ENCODE measurements at places on chromosomes 1 and 21. TPM values are rescaled to one million over a fixed set of nuclear protein-coding genes. Genes with fewer than 3 reads are reported as not detected.
A peak's percentile ranks its signal among the peaks of the same experiment; 100 is the strongest.

RXFP4 gene
- not detected for total RNA-seq

CD48 gene
- 0.42 TPM for total RNA-seq

CFAP107 gene
- total RNA-seq: not detected

GRCh38 chr1:153677718-153678518, 570 bp upstream of the NPR1 start:
- H3K27ac ChIP-seq: no peak overlapping the region
- H3K4me3 ChIP-seq: no peak overlapping the region
- no peaks in the 10 kb centered on the region for H3K4me1 ChIP-seq
- H3K36me3 ChIP-seq: no peaks in the 10 kb centered on the region
- DNase-seq: peak; percentile 72
- peaks cover 45% of the 10 kb centered on the region for H3K27me3 ChIP-seq

DNA sequence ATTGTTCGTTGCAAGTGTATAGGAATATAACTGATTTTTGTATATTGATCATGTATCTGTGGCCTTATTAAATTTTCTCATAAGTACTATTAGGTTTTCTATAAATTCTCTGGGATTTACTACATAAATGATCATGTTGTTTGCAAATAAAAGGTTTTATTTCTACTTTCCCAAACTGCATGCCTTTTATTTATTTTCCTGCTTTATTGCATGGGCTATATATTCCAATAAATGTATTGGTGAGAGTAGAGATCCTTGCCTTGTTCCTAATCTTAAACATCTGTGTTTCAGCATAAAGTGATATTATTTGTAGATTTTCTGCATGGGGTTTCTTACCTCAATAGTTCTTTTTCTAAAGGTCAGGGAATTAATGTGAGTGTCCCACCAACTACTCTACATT, 107.0 kb upstream of the CD55 start:
- no peak for DNase-seq
- H3K27me3 ChIP-seq: no peaks in the 10 kb centered on the region
- no peak overlapping the region for H3K4me3 ChIP-seq
- no peak overlapping the region for H3K27ac ChIP-seq

GRCh38 chr1:116537040-116537831, 33.6 kb downstream of the CD58 start:
- H3K4me3 ChIP-seq: no peak overlapping the region
- peaks cover 78% of the 10 kb centered on the region for H3K36me3 ChIP-seq
- DNase-seq: peak; percentile 45
- no peaks in the 10 kb centered on the region for H3K4me1 ChIP-seq

- H3K27ac ChIP-seq: no peak overlapping the region
- H3K4me3 ChIP-seq: no peak overlapping the region
- peaks cover 11% of the 10 kb centered on the region for H3K27me3 ChIP-seq
- H3K36me3 ChIP-seq: no peaks in the 10 kb centered on the region
Observed at GRCh38 chr1:37064039-37064438, 29.7 kb upstream of the GRIK3 start.

- H3K36me3 ChIP-seq: no peaks in the 10 kb centered on the region
- no peak overlapping the region for H3K27ac ChIP-seq
- no peak overlapping the region for H3K4me3 ChIP-seq
- H3K4me1 ChIP-seq: no peaks in the 10 kb centered on the region
Observed at GRCh38 chr1:242187171-242187570, 188.3 kb upstream of the MAP1LC3C start.

- no peaks in the 10 kb centered on the region for H3K36me3 ChIP-seq
- H3K4me3 ChIP-seq: no peak overlapping the region
- DNase-seq: no peak
- no peak overlapping the region for H3K27ac ChIP-seq
Observed at GRCh38 chr1:17130138-17130635, 10.9 kb upstream of the PADI2 start.

DNA sequence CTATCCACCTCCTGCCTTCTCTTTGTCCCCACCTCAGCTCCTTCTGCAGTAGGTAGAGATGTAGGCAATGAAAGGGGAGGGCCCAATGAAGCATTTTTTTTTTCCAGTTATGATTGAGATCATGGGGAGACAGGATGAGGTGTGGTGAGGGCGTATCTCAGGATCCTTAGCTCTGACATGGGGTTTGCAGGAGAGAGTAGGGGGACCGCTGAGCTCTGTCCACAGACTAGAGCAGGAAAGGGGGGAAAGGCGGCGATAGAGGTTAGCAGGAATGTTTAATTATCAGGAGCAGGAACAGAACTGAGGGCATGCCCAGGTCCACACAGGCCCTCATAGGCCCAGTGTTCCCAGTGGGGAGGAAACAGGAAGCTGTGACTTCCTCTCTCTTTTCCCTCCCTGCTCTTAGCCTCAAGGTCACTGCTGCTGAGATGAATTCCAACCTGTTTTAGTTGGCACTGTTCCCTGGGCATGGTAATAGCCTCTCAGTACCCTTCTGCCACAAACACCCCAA, 901 bp upstream of the RXFP4 start:
- no peak for DNase-seq
- peak overlapping the region; percentile 70 for H3K27ac ChIP-seq
- H3K36me3 ChIP-seq: no peaks in the 10 kb centered on the region
- no peak overlapping the region for H3K4me3 ChIP-seq
- H3K4me1 ChIP-seq: peaks cover 19% of the 10 kb centered on the region
- no peaks in the 10 kb centered on the region for H3K27me3 ChIP-seq

- no peaks in the 10 kb centered on the region for H3K36me3 ChIP-seq
- peaks cover 15% of the 10 kb centered on the region for H3K27me3 ChIP-seq
- H3K27ac ChIP-seq: no peak overlapping the region
- H3K4me1 ChIP-seq: peaks cover 6% of the 10 kb centered on the region
- H3K4me3 ChIP-seq: no peak overlapping the region
Observed at GRCh38 chr1:203031467-203031866, 5.2 kb downstream of the PPFIA4 start.

GRCh38 chr1:216778737-216779136, 55.5 kb upstream of the ESRRG start:
- no peaks in the 10 kb centered on the region for H3K36me3 ChIP-seq
- H3K4me1 ChIP-seq: no peaks in the 10 kb centered on the region
- H3K27ac ChIP-seq: no peak overlapping the region
- H3K4me3 ChIP-seq: no peak overlapping the region
- no peaks in the 10 kb centered on the region for H3K27me3 ChIP-seq
- no peak for DNase-seq

DNA sequence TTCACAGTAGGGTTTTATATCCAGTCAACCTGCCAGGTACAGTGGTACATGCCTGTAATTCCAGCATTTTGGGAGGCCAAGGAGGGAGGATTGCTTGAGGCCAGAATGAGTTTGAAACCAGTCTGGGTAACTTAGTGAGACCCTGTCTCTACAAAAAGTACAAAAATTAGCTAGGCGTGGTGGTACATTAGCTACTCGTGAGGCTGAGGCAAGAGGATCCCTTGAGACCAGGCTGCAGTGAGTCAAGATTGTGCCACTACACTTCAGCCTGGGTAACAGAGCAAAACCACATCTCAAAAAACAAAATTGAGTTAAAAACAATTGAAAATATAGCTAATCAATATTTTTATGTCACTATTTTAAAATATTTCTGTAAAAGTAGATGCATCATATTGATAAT, 33.2 kb downstream of the DDI2 start:
- H3K4me3 ChIP-seq: no peak overlapping the region
- no peak for DNase-seq
- H3K4me1 ChIP-seq: no peaks in the 10 kb centered on the region
- peaks cover 86% of the 10 kb centered on the region for H3K36me3 ChIP-seq
- H3K27me3 ChIP-seq: no peaks in the 10 kb centered on the region
- H3K27ac ChIP-seq: no peak overlapping the region

DNA sequence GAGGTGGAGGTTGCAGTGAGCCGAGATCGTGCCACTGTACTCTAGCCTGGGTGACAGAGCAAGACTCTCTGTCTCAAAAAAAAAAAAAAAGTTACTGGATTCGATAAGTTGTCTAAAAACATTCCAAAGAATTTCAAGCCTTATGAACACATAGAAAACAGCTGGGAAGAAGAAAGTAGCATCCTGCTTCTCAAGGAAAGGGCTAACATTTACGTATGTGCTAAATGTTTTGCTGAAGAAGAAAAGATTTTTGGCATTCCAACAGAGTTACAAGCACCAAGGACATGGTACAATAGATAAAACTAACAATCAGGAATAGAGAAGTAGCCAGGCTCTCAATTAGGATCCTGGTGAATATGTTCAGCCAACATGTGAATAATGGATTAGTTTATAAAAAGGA, 69.8 kb downstream of the HFM1 start:
- no peak overlapping the region for H3K27ac ChIP-seq
- no peak overlapping the region for H3K4me3 ChIP-seq
- H3K36me3 ChIP-seq: no peaks in the 10 kb centered on the region
- no peak for DNase-seq
- no peaks in the 10 kb centered on the region for H3K4me1 ChIP-seq
- H3K27me3 ChIP-seq: no peaks in the 10 kb centered on the region

GRCh38 chr1:65398083-65398482, 22.4 kb upstream of the LEPR start:
- no peaks in the 10 kb centered on the region for H3K27me3 ChIP-seq
- H3K27ac ChIP-seq: no peak overlapping the region
- no peak overlapping the region for H3K4me3 ChIP-seq
- H3K36me3 ChIP-seq: peaks cover 94% of the 10 kb centered on the region
- DNase-seq: no peak
- H3K4me1 ChIP-seq: no peaks in the 10 kb centered on the region

DNA sequence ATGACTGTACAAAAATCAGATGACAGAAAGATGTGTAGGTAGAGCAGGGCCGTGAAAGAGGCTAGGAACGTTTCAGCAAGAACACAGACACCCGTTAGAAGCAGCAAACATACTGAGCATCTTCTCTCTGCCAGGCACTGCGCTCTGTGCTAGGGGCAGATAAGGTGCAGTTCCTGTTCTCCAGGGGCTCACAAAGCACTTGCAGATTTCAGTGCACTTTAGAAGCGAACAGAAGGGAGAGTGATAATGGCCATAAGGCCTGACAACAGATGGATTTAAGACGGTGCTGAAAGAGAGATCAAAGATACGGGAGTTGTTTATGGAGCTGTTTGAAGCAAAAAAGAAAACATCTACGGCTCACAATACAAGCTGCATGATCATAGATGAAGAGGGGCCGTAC, 200.3 kb upstream of the FOXD3 start:
- H3K36me3 ChIP-seq: no peaks in the 10 kb centered on the region
- H3K4me1 ChIP-seq: no peaks in the 10 kb centered on the region
- no peak overlapping the region for H3K4me3 ChIP-seq
- peaks cover 8% of the 10 kb centered on the region for H3K27me3 ChIP-seq
- DNase-seq: no peak
- H3K27ac ChIP-seq: no peak overlapping the region

GRCh38 chr1:170732252-170732588, 68.3 kb downstream of the PRRX1 start:
- DNase-seq: no peak
- H3K4me1 ChIP-seq: no peaks in the 10 kb centered on the region
- H3K4me3 ChIP-seq: no peak overlapping the region
- no peaks in the 10 kb centered on the region for H3K27me3 ChIP-seq
- H3K27ac ChIP-seq: no peak overlapping the region

DNA sequence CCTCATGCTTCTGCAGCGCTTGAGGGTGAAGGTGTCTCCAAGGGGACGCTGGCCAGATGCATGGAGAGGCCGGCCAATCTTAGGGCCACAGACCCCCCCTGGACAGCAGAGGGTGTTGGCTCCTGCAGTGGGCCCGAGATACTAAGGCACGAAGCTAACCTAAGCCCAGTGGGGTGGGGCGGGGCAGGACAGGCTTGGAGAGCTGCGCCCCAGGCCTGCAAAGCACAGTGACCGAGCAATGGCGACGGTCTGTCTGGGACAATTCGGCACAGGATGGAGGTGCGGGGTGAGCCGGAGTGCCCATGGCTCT, 1.3 kb downstream of the FNDC10 start:
- DNase-seq: no peak
- H3K27ac ChIP-seq: no peak overlapping the region
- no peaks in the 10 kb centered on the region for H3K36me3 ChIP-seq
- no peaks in the 10 kb centered on the region for H3K27me3 ChIP-seq
- peaks cover 80% of the 10 kb centered on the region for H3K4me1 ChIP-seq
- H3K4me3 ChIP-seq: no peak overlapping the region

- no peak overlapping the region for H3K4me3 ChIP-seq
- DNase-seq: no peak
- peaks cover 14% of the 10 kb centered on the region for H3K27me3 ChIP-seq
- H3K4me1 ChIP-seq: no peaks in the 10 kb centered on the region
- no peaks in the 10 kb centered on the region for H3K36me3 ChIP-seq
Observed at GRCh38 chr1:213598263-213598662, 389.5 kb upstream of the PROX1 start.

All from K562 (cell line).